Body of pancreas (tissue), 4 donors: ENCODE measurements at places on chromosomes 11 and 22. TPM values are rescaled to one million over a fixed set of nuclear protein-coding genes. Genes with fewer than 3 reads are reported as not detected.
A peak's percentile ranks its signal among the peaks of the same experiment; 100 is the strongest.

- no peaks in the 10 kb centered on the region for H3K27me3 ChIP-seq
- no peaks in the 10 kb centered on the region for H3K36me3 ChIP-seq
- H3K4me1 ChIP-seq, result no peaks in the 10 kb centered on the region
Observed at GRCh38 chr11:70547821-70548670, 149.7 kb downstream of the CTTN start.

DNA sequence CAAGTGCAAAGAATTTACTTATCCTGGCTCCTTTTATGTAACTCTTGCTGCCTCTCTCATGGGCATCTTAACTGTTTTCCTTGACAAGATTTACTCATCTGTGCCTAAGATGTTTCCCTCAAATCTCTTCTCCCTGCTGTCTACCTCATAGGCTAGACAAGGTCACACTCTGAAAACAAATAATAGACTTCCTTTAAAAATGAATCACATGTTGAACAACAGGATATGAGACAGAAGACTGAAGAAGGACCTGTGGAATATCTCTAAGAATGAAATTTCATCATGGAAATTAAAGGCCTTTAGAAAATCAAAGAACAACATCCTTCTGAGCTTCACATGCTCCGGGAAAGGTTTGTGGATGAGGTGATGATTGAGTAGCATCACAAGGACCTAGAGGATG is 6.0 kb upstream of the SCGB2A2 start:
- no peaks in the 10 kb centered on the region for H3K4me1 ChIP-seq
- H3K36me3 ChIP-seq, result no peaks in the 10 kb centered on the region
- no peaks in the 10 kb centered on the region for H3K27me3 ChIP-seq

The SAMM50 gene
- total RNA-seq, result 10.2 TPM

The FADD gene
- total RNA-seq, result 14.2 TPM

The TUBA8 gene
- total RNA-seq, result 5.2 TPM

- no peak for DNase-seq
- no peak overlapping the region for H3K4me3 ChIP-seq
- H3K27ac ChIP-seq, result no peak overlapping the region
Observed at GRCh38 chr22:25098445-25099081, 101.1 kb upstream of the CRYBB3 start.

- no peak overlapping the region for H3K4me3 ChIP-seq
- no peaks in the 10 kb centered on the region for H3K4me1 ChIP-seq
- H3K27ac ChIP-seq, result no peak overlapping the region
- DNase-seq, result no peak
- no peaks in the 10 kb centered on the region for H3K27me3 ChIP-seq
Observed at GRCh38 chr11:130246738-130247137, 68.0 kb downstream of the ZBTB44 start.

DNA sequence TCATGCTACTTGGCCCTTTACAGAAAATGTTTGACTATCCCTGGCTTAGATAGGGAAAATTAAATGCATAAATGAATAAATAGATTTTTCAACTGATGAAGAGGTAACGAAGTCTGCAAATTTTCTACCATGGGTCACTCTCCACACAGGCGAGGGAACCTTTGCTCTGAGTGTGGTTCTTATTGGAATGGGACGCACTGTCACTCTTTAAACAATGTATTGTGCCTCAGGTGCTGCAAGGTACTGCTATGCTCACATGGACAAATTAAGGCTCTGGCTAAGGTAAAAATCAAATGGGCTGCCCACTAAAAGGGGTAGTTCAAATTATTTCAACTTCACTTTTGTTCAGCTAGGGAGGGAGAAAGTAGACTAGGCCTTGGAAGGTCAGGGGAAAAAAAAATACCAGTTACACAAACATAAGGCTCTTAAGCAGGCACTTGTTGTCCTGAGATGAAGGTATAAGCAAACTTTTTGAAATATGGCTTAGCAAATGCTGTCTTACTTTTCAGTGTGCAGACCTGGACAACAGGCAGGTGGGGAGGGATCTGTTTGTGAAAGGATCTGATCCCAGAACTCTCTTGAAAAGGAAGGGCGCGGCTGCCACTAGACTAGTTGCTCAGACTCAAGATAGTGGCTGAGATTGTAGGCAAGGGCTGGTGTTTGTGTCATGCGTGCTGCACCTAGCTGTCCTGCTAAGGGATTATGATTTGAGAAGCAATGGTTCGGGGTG is 99.5 kb downstream of the ADAMTS15 start:
- no peaks in the 10 kb centered on the region for H3K4me1 ChIP-seq
- no peak for DNase-seq
- no peaks in the 10 kb centered on the region for H3K36me3 ChIP-seq
- H3K27me3 ChIP-seq, result no peaks in the 10 kb centered on the region
- no peak overlapping the region for H3K27ac ChIP-seq
- H3K4me3 ChIP-seq, result no peak overlapping the region

The MYRF gene
- total RNA-seq, result 33.2 TPM

GRCh38 chr11:15662285-15662684 is 547.6 kb downstream of the INSC start:
- DNase-seq, result no peak

DNA sequence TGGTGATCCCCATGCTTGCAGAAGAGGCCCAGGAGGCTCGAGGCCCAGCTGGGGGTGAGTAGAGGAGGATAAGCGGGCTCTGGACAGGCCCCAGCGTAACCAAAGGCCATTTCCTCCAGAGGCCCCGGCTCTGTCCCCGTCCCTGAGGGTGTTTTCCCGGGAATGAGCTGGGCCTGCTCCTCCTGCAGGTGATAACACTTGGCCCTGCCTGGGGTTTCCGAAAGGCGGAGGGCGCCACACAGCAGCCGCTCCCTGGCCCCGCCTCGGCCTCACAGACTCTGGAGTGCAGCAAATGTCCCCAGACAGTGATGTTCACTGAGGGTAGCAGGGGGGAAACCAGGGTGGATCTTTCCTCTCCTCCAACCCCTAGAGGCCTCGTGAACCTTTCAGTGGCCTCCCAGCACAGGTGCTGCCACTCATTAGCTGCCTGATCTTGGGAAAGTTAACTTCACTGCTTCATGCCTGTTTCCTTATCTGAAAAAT is 10.5 kb upstream of the MGAT3 start:
- H3K27ac ChIP-seq, result no peak overlapping the region
- H3K36me3 ChIP-seq, result no peaks in the 10 kb centered on the region
- no peak overlapping the region for H3K4me3 ChIP-seq
- H3K4me1 ChIP-seq, result no peaks in the 10 kb centered on the region

GRCh38 chr11:2398664-2399355 is 1.7 kb upstream of the TSSC4 start:
- DNase-seq, result no peak
- H3K36me3 ChIP-seq, result peaks cover 24% of the 10 kb centered on the region
- H3K27me3 ChIP-seq, result no peaks in the 10 kb centered on the region
- no peak overlapping the region for H3K4me3 ChIP-seq

DNA sequence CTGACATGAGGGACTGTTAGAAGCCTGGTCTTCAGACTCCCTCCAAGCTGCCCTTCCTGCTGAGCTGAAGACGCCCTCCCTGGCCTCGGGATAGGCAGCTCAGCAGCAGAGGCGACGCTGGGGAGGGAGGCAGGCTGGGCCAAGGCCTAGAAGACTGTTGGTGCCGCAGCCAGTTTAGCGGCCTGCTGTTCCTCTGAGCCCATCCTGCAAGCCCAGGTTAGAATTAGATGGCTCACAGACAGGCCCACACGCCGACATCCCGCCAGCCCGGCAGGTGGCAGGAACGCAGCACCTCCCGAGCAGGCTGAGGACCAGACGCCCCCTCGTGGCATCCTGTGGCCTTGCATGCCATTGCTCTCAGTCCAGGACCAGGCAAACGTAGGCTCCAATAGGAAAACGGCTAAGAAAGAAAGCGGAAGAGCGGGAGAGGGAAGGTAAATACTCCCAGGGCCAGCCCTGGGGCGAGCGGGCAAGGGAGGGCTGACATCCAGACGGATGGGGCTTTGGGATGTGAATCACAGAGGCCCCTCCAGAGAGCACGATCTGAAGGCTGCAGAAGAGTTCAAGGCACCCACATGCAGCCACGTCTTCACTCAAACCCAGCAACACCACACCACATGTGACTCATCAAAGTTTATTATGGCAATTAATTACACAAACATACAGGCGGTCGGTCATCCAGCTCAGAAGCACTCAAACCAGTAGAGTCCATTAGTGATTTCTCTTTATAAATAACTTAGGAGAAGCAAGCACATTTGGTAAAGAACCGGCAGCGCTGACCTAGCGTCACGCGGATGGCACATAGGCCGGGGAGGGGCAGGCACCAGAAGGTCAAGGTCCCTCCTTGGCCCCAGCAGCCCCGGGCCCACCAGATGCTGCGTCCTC is 27.6 kb downstream of the CD5 start:
- peak; percentile 92 for DNase-seq
- peak overlapping the region; percentile 67 for H3K27ac ChIP-seq
- no peaks in the 10 kb centered on the region for H3K27me3 ChIP-seq
- peaks cover 16% of the 10 kb centered on the region for H3K4me1 ChIP-seq

DNA sequence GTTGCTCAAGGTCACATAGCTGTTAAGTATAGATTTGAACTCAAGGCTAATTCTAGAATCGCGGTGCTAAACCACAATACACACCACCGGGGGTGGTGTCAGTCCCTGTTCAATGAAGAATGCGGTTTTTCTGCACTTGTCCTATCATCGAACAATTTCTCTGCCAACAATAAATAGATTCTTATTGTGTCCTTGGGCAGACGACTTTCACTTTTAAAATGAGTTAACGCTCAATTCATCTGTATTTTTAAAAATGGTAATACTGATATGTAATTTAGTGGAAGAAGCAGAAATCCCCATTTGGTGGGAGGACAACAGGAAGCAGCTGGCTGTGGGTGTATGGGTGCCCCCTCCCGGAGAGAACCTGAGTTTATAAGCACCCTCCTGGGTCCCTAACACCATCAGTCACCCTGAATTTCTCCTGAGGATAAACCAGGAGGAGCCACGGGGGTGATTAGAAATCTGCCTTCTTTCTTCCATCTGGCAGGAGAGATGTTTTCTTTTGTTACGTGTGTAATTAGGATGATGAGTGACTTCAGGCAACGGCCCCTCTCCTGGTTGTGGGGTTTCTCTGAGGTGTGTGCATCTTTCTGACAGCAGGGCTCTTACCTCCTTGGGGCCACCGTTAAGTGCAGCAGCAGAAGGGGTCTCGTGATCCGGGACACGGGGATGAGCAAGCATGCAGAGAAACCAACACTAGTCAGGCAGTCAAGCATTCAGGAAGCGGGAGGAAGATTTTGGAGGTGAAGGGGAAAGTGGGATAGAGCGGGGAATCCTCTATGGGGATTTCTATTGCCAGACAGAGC is 87.7 kb downstream of the GRAMD1B start:
- no peaks in the 10 kb centered on the region for H3K27me3 ChIP-seq
- DNase-seq, result no peak

The KIRREL3 gene
- not detected for total RNA-seq
